ENCODE measurements at places on chromosomes 1 and 21. TPM values are rescaled to one million over a fixed set of nuclear protein-coding genes. Genes with fewer than 3 reads are reported as not detected.
A peak's percentile ranks its signal among the peaks of the same experiment; 100 is the strongest.

DNA sequence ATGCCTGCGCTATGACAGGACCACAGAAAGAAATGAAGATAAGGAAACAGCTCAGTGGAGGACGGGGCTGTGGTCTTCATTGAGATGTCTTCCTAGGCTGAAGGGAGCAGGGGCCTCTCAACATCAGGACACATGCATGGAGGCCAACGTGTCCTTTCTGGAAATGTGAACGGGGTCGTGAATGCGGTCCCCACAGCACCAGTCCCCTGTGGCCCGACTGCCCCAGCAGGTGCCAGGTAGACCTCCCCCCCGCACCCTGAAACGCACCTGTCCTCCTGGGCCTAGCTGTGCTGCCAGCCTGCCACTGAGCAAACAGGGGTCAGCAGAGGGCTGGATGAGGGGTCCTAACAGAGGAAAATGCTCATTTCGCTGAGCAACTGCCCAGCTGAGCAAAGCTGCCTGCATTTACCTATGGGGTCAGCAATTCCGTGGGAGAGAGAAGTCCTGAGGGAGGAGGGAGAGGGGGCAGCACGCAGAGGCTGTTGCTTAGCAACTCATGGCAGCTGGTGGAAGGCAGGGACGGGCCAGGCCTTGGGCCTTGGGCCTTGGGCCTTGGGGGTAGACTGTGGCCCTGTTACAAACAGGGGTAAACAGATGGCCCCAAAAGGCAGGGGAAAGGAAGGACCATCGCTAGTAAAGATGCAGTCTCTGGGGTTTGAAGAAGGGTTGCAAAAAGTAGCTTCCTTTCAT is 77.4 kb downstream of the NPHP4 start:
- DNase-seq: no peak

IL12RB2 gene
- total RNA-seq: not detected

- DNase-seq: peak; percentile 71
Observed at GRCh38 chr1:16677552-16678431, 11.0 kb upstream of the RNU1-3 start.

- no peak for DNase-seq
Observed at GRCh38 chr1:173590557-173590956, 12.3 kb downstream of the SLC9C2 start.

DNA sequence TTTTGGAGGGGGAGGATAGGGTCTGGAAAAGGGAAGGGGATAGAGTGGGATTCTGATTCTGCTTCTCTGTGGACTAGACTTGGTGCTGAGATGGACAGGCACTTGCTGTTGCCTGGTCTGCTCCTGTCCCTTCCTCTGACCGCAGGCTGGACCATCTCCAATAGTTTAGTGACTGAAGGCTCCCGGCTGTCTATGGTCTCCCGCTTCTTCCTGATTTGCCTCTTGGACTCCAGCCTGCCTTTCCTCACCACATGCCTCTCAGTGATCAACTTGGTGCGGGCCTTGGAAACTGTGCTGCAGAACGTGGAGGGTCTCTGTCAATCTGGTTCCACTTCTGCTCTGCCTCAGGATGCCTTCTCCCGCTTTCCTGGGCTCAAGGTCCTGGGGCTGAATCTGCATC is 6.3 kb upstream of the ZSCAN20 start:
- no peak for DNase-seq

DNA sequence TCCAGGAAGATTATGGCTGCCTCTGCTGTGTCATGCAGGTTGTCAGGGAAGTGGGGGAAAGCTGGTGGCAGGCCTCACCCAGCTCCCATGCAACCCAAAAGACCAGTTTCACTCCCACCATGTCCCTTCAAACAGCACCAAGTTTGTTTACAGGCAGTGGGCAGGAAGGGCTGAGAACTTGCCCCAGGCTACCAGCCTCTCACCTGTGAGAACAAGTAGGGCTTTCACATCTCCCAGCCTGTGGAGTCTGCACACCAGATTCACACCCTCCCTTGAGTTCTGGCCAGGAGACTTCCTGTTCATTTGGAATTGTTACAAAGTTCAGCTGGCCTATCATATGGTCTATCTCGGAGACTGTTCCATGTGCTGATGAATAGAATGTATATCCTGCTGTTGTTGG is 27.8 kb downstream of the RPAP2 start:
- no peak for DNase-seq

DNA sequence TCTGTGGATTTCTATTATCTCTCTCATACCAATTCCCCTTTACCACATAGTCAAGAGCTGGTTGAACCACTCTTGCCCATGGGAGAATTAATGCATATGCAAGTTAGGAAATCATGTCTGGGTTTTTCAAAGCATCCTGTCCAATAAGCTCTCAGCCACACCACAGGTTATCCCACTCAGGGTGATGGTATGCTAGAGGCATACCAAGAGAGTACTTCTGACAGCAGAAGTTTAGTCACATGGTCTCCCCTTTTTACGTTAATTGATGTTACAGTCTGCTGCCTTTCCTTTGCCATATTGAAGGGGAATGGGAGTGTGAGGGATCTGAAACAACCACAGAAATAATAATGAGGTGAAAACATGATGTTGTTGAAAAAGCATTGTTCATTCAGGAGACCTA is 135.8 kb upstream of the PBX1 start:
- DNase-seq: no peak

- no peak for DNase-seq
Observed at GRCh38 chr1:209985002-209985401, 47.0 kb downstream of the SYT14 start.

SAMSN1 gene
- total RNA-seq: not detected

DNA sequence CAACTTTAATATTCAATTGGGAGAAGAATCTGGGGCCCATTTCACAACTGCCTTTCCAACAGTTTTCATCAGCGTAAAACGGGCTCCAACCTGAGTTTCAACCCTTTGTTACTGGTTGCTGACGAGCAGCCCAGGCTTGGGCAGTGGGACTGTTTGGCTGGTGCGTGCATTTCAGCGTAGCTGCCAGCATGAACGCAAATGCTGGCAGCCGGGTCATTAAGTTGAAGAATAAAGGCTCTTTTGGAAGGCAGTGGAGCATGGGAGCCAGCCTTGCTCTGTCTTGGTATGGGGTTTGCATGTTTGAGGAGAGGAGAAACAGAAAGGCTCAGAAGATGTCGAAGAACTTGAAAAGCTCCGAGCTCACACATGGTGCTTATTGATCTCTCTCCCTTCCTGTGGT is 40.7 kb downstream of the WDR3 start:
- DNase-seq: no peak

DNA sequence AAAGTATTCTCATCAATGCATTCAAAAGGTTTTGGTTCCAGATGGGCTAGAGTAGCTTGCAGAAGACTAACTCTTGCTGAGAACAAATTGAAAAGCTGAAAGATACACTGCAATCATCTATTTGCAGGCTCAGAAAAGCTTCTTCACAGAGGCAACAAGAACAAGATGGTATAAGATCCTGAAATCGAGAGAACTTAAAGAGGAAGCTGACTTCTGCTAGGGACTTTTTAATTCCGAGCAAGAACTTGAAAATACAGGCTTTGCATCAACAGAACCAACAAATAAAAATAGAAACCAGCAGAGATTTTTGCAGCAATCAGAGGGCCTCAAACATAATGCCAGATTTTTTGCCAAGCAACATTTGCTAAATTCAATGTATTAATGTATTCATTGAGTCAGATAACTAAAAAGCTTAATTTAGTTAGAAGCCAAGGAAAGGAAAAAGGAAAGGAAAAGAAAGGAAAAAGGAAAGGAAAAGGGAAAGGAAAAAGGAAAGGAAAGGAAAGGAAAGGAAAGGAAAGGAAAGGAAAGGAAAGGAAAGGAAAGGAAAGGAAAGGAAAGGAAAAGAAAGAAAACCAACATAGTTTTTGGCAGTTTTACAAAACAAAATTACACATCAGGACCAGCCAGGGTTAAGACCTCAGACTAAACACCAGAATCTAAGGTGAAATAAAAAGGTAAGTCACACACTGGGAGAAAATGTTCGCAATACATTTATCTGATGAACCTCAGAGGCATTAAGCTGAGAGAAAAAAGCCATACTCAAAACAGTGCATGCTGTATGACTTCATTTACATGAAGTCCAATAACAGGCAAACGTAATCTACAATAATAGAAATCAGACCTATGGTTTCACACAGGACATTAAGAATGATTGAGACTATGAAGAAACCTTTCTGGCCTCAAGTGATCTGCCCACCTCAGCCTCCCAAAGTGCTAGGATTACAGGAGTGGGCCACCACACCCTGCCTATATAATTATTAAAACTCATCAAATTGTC is 42.6 kb downstream of the FAF1 start:
- DNase-seq: no peak

JAM2 gene
- total RNA-seq: 3.0 TPM

REG4 gene
- total RNA-seq: not detected

DNA sequence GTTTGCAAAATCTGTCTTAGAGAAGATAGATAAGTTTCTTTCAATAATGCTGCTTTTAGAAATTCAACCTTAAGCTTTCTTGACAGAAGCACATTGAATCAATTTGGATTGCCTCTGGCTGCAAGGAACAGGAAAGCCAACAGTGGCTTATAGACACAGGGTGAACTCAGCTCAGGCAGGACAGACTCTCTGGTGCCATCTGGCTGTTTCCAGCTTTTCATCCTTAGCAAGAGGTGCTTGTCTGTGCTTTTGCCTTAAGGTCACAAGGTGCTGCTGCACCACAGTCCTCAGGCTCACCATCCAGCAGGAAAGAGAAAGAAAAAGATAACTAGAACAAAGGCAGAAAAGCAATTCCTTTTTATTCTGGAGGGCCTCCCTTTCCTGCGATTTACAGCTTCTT is 93.7 kb upstream of the ETS2 start:
- peak; percentile 69 for DNase-seq

DNA sequence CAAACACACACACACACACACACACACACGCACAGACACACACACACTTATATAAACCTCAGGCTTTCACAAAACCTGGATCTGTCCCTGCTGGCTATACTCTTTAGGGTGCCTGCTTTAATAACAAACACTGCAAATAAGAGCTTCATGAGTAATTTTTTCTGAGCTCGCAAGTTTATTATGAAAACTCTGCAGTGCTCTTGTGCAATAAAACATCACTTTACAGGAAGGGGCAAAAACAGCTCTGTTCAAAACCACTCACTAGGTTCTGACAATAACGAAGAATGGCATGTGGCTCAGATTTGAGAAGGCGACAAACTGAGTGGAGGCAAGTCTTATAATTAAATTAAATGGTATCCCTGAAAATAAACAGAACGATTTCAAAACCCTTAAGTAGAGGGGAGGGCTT is 42.6 kb upstream of the CTPS1 start:
- peak; percentile 56 for DNase-seq

DNA sequence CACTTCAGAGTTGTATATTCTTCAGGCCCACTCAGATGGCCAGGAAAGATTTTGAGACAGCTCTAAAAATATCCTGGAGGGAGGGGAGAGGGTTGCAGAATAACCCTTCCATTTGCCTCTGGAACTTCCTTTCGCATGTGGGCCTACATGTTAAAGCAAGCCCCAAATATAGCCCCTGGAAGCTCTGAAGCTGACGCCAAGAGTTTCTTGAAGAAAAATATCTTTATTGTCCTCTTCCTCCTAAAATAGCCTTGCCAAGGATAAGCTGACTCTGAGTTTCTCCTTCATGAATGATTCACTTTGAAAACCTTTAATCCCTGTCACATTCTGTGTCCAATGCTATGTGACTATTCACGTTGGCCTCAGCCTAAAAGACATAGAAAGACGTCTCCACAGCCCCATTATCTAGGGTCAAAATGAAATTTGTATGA is 6.4 kb downstream of the C1orf116 start:
- peak; percentile 66 for DNase-seq

DNA sequence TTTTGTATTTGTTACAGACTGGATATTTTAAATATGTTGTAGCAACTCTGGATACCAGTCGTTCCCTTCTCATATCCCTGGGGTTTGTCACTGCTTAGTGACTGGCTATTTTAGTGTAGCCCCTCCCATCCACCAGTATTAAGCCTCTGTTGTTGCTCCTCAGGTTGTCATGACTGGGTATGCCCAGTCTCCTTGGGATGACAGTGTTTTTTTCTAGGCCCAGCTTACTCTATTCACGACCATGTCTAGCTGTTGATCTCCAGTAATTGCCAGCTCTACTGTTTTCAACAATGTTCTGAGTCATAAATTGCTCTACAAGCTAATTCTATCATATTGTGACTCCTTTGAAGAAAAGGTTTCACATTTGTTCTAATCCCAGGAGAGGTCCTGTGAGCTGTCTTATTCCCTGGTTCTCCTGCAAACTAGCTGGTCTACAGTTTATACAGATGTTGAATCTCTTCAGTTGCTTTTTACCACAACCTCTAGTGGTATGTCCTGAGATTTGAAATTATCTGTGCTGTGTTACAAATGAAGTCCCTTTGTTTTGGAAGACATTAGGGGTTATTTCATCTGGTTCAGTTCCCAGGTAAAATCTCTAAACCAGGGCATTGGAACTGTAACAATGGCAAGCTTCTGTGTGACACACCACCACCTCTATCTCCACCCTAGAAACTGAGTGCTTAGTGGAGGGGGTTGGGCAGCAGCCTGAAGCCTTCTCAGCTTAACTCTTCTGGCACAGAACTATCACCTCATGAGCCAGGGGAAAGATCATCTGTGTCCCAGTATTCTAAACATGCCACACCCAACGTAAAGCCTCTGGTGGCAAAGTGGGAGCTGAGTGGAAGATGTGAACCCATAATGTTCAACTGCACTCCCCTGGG is 124.6 kb downstream of the TRIM33 start:
- DNase-seq: peak; percentile 10

GRCh38 chr1:93489756-93490155 is 41.8 kb downstream of the FNBP1L start:
- DNase-seq: peak; percentile 2

LIN28A gene
- total RNA-seq: not detected

- DNase-seq: no peak
Observed at GRCh38 chr21:34648739-34649297, 20.0 kb upstream of the CLIC6 start.

DNA sequence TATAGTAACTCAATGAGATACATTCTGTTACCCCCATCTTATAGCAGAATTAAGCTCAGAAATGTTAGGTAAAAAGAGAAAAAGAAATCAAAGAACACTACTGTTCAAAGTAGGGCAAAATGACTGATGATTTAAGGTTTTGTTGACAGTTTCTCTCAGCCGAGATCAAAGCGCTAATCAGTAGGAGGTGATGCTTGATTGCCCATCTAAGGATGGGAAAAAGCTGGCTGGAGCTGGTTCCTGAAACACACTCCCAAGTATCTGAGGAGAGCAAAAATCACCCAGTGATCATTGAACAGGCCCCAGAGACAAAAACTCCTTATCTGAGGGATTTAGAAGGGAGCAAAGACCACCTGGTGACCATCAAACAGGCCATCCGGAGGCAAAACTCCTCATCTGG is 64.5 kb upstream of the CSF1 start:
- DNase-seq: no peak

- DNase-seq: no peak
Observed at GRCh38 chr1:173693238-173693637, 21.5 kb upstream of the KLHL20 start.

TTC22 gene
- total RNA-seq: not detected

DNA sequence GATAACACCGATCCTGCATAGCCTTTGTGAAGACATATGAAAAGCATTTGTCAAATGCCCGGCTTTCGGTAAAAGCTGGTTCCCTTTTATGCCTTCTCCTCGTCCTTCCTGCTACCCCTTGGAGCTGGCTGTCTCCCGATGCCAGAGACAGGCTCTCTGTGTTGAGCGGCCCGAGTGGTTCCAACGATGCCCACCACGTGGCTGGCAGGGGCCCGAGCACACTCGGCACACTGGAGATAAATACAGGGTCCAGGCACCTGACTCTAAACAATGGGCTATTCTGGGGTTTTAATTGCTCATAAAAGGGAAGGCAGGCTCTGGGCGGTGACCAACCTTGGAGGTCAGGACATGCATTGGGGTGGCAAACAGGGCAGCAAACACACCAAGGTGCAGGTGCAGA is 207.1 kb downstream of the HIVEP3 start:
- DNase-seq: no peak

DISC1 gene
- total RNA-seq: 4.7 TPM
